ENCODE measurements at places on chromosomes 16 and 17.

DNA sequence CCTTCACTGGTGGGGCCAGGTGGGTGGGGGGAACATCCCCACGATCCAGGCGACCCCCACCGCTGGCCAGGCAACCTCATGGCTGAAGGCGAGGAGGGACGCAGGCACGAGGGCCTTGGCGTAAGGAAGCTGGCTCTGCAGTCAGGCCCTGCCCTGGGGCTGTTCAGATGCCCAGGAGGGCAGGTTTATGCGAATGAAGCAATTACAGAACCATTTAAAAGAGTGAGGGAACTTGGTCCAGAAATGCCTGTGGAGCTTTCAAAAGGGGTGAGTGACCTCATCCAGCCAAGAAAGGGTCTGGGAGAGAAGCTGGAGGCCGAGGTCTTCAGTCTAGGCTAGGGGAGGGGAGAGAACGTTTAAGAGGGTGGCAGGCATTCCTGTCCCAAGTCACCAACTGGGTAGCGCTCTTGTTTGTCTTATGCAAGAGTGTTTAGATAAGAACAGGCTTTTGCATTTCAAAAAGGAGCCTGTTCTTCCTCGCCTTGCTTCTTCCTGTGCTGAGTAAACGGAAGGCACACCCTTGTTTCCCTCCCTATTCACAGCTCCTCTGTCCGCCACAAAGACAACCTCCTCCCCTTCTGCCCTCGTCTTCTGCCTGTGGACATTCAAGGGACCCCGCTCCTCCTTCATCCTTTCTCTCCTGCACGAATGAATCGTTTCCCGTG lies 183.5 kb upstream of the SDK2 start:
- no peak for DNase-seq

DNA sequence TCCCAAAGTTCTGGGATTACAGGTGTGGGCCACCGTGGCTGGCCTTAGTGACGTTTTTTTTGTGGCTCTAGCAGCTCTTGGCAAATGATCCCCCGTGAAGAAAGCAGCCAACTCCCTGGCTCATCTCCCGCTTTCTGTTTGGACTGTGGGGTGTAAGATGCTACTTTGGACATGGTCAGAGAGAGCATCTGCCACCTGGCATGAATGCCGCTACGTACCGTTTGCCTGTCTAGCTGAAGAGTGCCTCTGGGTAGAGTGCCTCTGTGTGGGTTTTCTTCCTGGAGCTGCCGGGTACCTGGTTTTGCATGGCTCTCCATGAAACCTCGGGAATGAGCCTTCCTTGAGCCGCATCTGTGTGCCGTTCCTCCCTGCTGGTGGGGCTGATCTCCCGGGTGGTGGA lies 34.3 kb downstream of the NDEL1 start:
- no peak for DNase-seq

GRCh38 chr16:53960050-53960812 lies 256.3 kb downstream of the FTO start:
- no peak for DNase-seq

- no peak for DNase-seq
These were observed 30.0 kb downstream of the MYO18A start for GRCh38 chr17:29150161-29150560.

DNA sequence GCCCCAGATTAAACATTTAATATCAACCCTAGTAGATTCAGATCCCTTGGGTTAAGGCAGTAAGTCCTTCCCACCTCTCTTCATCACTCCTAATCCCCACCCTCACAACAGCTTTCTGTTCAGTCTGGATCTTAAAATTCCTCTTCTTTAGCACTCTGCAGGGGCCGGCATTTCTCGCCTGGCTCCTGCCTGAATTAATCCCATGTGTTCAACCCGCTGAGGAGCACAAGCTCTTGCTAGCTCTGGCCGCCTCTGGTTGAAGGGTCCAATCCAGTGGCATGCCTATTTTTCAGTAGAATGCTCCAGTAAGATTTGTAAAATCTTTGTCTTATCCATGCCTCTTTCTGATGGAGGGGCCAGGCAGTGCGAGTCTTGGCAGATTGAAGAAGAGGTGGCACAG lies 59.2 kb downstream of the CYB5B start:
- no peak for DNase-seq

DNA sequence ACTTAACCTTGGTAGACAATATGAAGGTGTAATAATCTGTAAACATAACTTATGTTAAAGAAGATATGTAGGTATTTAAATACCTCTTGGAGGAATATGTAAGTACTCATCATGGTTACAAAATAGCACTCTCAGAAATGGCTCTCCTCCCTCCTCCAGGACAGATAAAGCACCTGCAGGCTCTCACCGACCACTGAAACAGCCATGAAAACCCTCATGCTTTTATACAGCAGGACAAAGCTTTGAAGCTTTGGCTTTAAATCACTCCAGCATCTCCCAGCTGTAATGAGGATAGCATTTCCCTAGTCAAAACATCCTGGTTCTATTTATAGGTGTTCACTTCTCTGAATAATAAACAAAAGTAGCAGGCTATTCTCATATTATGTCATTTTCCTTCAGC lies 69.1 kb upstream of the PMFBP1 start:
- no peak for DNase-seq

- no peak for DNase-seq
These were observed 107.8 kb downstream of the XYLT1 start for GRCh38 chr16:17362946-17363345.

DNA sequence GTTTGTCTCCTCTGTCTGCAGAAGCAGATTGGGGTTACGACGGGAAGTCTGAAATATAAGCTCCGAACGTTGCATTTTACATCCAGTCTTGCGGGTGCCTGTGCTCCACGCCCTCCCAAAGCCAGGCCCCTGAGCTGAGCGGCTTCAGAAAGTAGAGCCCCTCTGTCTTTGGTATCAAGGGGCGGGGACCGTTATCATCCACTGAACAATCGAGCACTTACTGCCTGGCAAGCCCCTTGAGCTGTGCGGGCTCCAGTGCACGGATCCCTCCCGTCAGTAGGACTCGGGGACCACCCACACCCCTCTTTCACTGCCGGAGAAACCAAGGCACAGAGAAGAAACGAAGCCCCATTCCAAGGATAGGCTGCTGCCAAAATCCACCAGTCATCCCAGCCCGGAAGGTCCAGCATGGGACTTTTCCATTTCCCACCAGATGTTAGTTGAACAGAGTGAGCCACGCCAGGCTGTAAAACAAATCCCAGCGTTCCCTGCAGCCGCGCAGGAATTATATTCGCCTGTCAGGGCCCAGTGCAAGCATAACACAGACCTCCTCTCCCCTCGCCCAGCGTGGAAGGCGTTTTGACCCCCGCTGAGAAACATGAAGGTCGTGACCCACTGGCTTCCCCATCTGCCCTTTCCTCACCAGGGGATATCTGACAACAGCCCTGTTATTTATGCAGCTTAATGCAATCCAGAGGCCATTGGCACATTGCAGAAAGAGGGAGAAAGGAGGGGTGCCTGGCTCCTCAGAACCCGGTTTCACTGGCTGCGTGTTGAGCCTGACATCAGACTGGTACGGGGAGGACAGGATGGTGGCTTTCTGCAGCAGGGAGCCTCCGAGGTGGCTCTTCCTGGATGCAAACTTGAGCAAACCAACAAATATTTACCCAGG lies 212.2 kb upstream of the FOXF1 start:
- DNase-seq, result no peak

GRCh38 chr16:29975811-29976511 lies 2.3 kb downstream of the TAOK2 start:
- no peak for DNase-seq

DNA sequence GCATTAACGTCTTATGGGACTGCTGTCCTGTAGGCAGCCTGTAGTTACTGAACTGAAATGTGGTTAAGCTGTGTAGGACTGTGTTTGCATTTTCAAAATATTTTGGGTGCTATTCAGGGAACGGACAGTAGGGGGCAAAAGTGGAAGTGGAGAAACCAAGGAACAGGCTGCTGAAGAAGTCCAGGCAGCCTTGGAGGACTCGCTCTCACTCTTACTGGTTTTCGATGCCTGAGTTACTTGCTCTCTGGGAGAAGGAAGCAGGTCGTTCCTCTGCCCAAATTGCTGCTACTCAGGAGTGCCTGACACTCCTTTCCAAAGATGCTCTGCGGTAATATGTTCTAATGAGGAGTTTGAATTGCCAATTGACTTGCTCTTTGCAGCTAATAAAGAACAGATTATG lies 64.5 kb upstream of the RBFOX1 start:
- DNase-seq, result no peak

DNA sequence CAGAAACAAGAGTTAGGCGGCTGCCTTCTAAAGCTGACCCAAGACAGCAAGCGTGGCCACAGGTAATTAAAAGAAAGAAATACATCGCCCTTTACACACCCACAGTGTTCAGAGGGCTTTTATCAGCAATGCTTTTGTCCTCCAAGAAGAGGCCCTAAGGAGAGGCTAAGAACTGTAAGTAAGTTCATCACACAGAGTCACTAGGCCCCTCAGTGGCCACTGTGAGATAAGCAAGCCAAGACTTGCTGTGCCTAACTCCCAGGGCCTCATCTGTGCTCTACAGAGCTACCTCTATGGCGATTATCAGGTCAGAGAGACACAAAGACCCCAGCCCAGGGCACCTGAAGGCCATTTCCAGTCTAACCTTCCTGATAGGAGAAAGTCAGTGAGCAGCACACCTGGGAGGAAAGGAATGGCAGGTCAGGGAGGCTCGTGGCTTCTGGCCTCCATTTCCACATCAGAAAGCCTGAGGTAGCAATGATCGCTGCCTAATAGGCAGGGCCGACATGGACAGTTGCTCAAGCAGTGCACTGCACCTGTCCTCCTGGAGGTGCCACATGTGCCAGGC lies 545.2 kb upstream of the CDH11 start:
- no peak for DNase-seq

DNA sequence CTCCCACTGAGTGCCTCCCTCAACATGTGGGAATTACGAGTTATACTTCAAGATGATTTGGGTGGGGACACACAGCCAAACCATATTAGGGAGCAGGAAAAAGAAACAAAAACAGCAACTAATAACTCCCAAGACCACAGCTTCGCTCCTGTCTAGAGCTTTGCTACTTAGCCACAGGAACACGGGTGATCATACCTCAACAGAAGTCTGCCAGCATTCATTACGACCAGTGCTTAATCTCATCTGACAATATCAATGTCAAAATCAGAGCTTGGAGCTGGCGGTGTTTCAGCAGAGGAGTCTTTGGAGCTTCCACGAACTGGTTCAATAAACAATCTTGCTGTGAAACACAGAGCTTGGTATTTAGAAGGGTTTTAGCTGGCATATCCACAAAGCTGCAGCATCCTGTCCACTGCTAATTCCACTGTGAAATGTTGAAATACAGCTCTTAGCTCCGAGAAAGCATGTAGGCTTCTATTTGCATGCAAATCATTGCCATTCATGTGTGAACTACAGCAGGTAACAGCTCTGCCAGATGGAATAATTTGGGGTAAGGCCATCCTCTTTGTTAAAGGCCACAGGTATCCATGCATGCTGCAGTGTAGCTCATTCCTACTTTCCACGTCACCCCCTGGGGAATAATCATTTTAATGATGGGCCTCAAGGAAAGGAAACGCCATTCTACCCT lies 128.4 kb upstream of the GOT2 start:
- DNase-seq, result no peak

GRCh38 chr16:65037556-65037955 lies 84.3 kb downstream of the CDH11 start:
- no peak for DNase-seq

DNA sequence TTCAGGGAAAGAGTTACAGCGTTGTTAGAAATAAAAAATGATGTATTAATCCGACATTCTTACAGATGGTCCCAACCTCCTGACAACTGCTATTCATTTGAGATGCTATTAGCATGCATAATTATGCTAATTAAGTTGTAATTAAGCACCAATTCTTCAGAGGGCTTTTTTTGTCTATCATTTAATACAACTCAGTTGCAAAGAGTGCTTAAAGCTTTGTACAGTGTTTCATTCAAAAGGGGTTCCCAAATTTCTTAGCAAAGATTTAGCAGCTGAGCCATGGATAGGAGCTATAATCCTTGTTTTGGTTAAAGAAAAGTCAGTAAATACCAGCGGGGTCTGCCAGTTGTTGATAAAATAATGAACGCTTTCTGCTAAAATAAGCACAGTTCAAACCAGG lies 150.7 kb upstream of the DYNLRB2 start:
- no peak for DNase-seq

GRCh38 chr17:19250421-19251173 lies 13.4 kb downstream of the EPN2 start:
- DNase-seq, result no peak

- no peak for DNase-seq
These were observed 13.0 kb downstream of the FA2H start for GRCh38 chr16:74761665-74762064.

DNA sequence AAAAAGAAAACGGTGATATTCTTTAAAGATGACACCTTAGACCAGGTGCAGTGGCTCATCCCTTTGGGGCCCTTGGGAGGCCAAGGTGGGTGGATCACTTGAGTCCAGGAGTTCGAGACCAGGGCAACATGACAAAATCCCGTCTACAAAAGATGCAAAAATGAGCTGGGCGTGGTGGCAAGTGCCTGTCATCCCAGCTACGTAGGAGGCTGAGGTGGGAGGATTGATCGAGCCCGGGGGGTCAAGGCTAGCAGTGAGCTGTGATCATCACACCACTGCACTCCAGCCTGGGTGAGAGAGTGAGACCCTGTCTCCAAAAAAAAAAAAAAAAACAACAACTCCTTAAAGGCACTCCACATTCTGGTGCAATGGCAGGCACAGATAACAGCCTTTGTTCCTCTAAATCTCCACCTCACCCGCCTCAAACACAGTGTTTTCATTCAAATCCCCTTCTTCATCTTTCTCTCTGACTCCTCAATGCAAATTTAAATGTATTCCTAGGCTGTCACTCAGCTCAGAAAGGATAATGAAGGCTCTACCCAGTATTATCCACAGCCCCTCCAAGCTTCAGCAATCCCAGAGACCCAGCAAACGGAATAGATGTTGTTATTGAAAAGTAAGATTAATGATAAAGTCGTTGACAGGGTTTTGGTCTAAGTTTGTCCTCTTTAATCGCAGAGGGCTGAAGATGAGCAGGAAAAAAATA lies 56.2 kb upstream of the CACNG5 start:
- DNase-seq, result no peak
